NCI-H2171 treated with DMSO at 0.1 percent for 48 hours (cell line): ENCODE measurements at places on chromosomes 7 and 10.

GRCh38 chr10:7260412-7260900, 150.4 kb downstream of the SFMBT2 start:
- DNase-seq, result peak; percentile 0

DNA sequence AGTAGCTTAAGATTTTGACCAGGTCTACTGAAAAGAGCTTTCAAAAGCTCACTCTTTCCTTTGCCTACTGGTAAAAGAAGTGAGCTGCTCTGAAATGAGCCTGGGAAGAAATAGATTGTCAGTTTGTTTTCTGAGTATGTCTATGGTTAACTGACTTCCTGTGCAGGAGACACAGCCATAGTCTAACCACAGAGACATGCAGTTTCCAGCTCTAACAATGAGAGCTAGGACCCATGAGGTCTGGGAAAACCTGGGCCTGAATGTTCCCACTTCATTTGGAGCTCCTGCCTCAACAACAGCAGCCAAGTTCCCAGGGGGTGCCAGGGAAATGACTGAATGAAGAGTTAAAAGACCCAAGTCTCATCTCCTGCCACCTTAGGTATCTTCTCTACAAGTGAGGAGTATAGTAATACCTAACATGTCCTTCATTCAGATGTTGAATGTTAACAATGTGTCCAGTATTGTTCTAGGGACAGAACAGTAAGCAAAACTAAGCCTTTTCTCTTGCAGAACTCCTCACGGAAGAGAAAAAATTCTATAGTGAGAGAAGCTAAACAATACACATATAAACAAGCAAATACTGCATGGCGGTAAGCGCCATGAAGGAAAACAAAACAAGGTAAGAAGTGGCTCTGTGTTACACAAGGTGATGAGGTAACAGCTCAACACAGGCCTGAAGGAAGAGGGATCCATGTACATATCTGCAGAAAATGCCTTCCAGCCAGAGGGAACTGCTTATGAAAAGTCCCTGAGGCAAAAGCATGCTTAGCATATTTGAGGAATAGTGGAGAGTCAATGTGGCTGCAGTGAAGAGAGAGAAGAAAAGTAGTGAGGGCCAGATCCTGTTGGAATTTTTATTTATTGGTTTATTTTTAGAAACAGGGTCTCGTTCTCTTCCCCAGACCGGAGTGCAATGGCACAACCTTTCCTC, 26.4 kb upstream of the ANKRD1 start:
- no peak for DNase-seq

DNA sequence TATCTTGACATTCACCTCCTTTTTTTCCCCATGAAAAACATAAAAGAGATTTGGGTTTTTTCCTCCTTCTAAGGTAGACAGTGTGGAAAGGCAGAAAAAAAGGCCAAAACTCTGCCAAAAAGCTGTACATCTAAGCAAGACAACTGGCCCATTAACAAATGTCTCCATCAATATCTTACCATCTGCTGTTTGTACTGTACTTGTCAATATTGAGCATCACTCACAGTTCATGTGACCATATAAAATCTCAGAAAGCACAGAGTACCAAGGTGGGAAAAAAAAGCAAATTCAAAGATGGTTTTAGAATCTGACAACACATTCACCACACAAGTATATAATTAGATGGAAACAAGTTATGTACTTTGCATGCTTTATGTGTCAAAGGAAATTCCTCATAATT, 52.6 kb downstream of the CACNA2D1 start:
- peak; percentile 96 for DNase-seq

DNA sequence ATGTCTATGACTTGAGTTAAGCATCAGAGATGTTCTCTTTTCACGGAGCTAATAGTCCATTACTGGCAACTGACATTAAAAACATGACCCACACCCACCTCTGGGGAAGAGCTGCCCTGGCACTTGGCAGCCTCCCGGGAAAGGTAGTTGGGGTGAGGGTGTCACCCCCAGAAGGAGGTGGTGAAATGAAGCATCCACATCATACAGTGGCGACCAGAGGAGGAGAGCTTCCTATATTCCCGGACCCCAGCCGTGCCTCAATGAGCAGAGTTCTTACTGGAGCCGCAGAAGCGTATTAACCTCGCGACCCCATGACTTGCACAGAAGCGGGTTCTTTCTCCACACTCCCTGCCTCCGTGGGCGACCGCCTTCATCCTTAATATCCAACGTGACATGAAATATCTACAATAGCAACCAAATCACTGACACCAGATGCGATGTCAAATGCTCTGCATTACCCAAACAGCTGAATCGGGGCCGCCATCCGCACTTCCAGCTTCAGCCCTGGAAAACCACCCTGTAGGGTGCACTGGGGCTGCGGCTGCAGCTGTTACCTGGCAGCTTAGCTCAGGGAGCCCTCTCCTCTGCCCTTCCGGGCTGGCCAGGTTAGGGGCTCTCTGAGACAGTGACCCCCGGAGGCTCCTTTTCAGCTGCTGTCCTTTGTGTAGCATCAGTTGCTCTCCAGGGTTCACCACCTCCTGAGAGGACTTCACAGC, 103.1 kb upstream of the PARD3 start:
- peak; percentile 29 for DNase-seq

- no peak for DNase-seq
Observed at GRCh38 chr10:99709480-99710229, 22.3 kb downstream of the COX15 start.
